ENCODE measurements at places on chromosomes 2 and 18.

DNA sequence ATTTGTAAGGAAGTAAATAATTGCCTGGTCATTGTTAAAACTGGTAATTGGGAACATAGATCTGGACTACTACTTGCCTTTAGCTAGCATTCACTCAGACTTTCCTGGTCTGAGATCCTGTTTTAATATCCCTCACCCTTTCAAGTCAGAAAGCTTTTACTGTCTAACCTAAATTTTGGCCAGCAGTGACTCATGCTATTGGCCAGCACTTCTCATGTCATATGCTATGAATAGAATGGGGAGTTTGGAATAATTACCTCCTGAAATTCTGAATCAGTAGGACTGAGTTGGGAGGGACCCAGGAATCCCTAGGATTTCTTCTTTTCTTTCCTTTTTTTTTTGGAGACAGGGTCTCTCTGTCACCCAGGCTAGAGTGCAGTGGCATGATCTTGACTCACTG is 19.3 kb downstream of the STK36 start:
- DNase-seq = no peak

- DNase-seq = no peak
These were observed 53.4 kb downstream of the SH3RF3 start for GRCh38 chr2:109182426-109182825.

- peak; percentile 74 for DNase-seq
These were observed 697 bp downstream of the KCMF1 start for GRCh38 chr2:84971510-84972206.

DNA sequence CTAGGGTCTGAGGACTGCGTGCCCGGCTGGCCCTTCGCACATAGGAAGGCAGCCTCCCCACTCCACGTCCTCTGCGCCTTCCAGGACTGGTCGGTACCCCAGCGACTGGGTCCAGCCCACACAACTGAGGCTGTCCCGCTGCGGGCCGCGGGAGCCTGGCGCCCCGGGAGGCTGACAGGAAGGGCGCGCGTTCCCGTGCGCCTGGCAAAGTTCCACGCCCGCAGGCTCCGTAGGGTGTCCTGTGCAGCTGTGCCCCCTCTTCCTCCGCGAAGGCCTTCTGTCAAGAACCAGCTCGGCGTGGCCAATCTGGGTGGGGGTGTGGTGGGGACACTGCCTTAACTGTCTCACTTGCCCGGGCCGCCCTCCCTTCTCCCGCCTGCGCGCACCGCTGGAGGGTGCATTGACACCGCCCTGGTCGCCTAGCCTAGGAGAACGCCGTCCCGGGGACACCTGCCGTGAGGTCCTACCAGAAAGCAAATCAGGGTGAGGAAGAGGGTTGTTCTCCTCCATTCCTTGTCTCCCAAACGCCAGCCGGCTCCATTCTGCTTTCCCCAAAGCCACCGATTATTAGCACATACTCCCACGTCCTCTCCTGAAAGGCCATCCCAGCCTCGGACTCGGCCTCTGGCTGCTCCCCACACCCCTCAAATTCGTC is 618 bp upstream of the LYPD1 start:
- DNase-seq = no peak

GRCh38 chr18:76554547-76555222 is 59.6 kb upstream of the ZNF516 start:
- no peak for DNase-seq

DNA sequence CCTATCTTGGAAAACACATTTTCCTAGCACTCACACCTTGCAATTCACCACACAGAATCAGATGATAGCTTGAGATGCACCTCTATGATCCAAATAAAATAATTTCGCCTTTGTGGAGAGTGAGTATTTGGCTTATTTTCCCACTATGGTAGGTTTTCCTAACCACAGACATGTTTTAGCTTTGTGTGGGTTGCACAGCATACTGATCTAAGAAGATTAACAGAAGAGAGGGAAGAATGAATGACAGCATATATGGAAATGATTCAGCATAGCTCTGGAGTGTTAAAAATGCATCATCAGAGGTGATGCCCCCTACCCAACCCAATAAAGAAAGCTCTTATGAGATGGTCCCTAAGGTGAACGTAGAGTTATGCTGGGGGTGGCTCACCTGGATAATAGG is 72.5 kb downstream of the GCA start:
- no peak for DNase-seq

- DNase-seq = no peak
These were observed 251.0 kb downstream of the NDUFA10 start for GRCh38 chr2:239774142-239774462.

- no peak for DNase-seq
These were observed 188.7 kb upstream of the HNMT start for GRCh38 chr2:137775529-137775928.

GRCh38 chr2:152920846-152921245 is 202.4 kb downstream of the ARL6IP6 start:
- DNase-seq = no peak

DNA sequence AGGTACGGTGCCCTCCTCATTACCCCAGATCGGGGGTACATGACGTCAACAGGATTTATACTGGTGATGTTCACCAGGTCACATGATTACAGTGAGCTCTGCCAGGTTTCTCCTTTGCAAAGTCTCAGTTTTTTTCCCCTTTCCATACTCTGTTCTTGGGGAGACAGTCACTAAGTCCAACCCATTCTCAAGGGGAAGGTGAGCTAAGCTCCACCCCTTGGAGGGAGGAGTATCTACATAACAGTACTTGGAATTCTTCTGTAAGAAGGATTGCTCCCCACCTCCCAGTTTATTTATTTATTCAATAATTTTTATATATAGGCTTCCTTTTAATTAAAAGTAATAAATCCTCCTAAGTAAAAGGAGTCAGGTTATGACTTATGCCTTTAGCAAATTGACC is 34.1 kb upstream of the SOS1 start:
- DNase-seq = no peak

DNA sequence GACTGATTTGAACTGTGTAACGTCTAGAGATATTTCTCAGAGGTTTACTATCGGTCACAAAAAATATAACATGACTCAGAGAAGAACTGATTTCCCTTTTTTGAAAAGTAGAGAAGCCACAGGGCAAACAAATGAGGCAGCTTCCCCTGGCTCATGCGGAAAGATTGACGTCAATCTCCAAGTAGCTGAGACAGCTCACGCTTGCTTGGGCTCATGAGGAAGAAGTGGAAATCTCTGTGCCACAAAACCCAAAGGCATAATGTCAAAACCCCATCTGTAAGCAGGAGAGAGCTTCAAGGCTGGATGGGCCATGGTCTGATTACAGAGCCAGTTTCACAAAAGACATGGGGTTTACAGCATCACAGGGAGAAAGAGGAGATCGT is 188.1 kb downstream of the ARL4C start:
- DNase-seq = no peak

GRCh38 chr18:55319459-55320193 is 268.4 kb downstream of the TCF4 start:
- DNase-seq = no peak

DNA sequence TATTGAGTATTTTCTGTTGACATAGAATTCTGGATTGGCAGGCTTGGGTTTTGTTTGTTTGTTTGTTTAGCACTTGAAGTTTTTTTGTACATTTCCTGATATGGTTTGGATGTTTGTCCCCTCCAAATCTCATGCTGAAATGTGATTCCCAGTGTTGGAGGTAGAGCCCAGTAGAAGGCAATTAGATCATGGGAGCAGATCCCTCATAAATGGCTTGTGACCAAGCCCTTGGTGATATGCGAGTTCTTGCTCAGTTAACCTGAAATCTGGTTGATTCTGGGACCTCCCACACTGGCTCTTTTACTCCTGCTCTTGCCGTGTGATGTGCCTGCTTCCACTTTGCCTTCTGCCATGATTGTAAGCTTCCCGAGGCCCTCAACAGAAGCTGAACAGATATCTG is 98.0 kb downstream of the PTPN4 start:
- DNase-seq = no peak

DNA sequence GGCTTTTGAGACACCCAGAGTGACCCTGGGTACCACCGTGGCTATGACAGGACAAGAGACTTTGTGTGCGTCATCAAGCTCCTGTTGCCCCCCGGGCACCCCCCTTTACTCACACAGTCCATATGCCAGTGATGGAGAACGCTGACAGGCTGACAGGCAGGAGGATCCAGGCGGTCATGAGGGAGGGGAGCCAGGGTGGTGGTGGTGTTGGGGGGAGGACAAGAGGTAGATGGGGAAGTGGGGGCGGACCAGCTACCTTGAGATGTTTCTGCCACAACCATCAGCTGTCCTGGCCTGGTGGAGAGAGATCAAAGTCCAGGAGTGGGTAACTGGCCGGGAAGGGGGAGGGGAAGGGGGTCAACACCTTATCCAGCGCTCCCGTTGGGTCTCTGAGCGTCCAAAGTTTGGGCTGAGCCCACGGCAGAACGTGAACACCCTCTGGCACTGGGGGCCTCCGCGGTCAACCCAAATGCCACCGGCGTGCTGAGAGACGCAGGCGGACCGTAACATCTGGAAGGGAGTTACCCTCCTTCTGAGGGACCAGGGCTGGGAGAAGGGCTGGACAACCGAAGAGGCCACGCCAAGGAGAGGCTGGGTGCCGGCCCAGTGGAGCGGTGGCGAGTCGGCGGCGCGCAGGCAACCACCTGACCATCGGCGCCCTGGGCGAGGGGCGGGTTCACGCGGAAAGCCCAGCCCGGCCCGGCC is 575 bp downstream of the TMEM150A start:
- no peak for DNase-seq

- DNase-seq = no peak
These were observed 19.0 kb downstream of the CABYR start for GRCh38 chr18:24157855-24158254.

GRCh38 chr2:6970551-6970950 is 53.3 kb downstream of the RNF144A start:
- no peak for DNase-seq

DNA sequence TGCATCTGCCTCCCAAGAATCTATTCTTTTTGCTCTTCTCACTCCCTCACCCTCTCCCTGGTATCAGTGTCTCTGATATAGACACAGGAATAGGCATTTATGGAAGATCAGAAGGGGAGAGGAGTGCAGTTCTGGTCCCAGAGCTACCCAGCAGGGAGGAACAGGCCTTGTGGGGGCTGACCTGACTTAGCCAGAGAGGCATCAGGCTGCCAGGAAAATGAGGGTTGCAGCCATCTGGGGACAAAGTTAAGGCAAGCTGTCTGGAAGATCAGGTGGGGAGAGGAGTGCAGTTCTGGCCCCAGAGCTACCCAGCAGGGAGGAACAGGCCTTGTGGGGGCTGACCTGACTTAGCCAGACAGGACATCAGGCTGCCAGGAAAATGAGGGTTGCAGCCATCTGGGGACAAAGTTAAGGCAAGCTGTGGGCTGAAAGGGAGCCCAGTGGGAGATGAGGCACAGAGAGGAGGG is 69.9 kb upstream of the HK2 start:
- no peak for DNase-seq

DNA sequence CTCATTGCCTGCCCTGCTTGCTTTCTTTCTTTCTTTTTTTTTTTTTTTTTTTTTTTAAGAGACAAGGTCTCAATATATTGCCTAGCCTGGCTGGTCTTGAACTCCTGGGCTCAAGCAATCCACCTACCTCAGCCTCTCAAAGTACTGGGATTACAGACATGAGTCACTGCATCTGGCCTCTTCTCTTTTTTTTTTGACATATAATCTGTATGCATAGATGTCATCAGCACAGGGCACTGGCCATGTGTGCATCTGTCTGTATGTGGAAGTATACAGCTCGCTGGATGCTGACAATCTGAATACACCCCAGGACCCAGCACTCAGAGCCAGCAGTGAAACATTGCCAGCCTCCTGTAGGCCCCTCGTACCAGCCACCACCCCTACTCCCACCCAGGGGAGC is 49.5 kb downstream of the TFCP2L1 start:
- DNase-seq = no peak

- DNase-seq = no peak
These were observed 276.9 kb downstream of the ZNF804A start for GRCh38 chr2:184875212-184875611.

DNA sequence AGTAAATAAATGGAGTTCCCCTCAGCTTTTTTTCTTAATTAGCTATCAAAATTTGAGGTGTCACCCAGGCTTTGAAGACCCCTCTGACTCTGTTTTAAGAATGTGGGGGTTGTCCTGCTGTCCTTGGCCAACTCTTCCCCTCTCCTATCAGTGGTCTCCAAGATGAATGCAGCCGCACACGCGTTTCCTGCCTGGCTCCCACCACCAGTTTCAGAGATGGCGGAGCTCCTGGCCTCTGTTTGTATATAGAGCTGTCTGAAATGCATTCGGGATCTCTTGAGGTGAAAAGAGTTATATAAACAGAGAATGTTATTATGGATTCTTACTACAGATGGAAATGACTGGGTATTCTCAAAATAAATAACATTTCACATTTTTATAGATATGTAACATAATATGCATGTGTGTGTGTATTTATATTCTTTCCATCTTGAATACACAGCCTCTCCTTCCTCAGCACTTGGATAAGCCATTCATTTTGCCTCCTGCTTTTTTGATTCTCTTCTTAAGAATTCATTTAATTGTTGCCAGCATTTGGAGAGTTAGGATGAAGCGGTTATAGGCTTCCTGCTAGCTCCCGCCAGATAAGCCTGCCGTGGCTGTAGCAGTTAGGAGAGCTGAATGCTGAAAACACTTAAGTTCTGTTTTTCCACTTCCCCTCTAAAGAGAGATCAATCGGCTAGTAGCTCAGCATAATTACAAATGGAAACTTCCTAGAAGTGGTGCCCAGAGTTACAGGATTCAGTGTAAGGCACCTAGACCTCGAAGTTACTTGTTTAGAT is 659.3 kb upstream of the FANCL start:
- no peak for DNase-seq

DNA sequence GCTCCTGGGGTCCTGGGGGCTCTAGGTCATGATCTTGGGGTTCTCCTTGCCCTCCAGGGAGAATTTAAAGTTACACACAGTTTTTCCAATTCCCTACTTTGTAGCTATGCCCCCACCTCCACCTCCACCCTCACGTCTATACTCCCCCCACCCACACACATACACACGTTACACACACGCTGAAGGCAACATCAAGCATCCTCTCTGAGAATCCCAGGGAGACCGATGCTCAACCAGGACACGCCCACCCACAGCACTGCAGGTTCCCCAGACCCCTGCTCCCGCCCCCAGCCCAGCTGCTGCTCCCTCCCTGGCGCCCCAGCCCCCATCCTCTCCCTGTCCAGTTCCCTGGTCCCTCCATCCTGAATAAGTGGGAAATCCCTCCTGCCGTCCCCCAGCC is 6.4 kb upstream of the TNS1 start:
- no peak for DNase-seq

- no peak for DNase-seq
These were observed 182.8 kb downstream of the EIPR1 start for GRCh38 chr2:3194828-3195227.

DNA sequence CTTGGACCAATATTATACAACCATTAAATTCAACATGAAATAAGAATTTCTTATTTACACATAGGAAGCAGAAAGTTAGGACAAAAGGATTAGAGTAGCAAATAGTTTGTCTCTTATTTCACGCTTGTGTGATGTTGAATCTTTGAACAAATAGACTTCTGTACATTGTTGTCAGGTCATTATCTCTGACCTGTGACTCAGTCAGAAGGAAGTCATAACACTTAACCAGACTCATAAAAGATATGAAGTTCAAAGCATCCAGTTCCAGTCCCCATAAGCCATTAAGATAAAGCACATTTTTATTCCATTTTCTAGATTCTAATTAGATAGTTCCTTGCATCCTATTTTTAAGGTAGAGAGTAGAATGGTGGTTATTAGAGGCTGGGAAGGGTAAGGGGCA is 130.8 kb downstream of the UPP2 start:
- no peak for DNase-seq
